ENCODE measurements at places on chromosomes 16 and 17.

GRCh38 chr17:65328567-65328966 is 191.4 kb downstream of the RGS9 start:
- DNase-seq = no peak

GRCh38 chr16:84292011-84292410 is 2.7 kb upstream of the WFDC1 start:
- DNase-seq = no peak

GRCh38 chr17:27379888-27380533 is 76.2 kb upstream of the KSR1 start:
- peak; percentile 45 for DNase-seq

- DNase-seq = peak; percentile 97
Observed at GRCh38 chr16:3022208-3022683, 1.5 kb downstream of the HCFC1R1 start.

- peak; percentile 48 for DNase-seq
Observed at GRCh38 chr17:74972107-74972972, at the start of gene HID1. Gene HID1 (minus strand): TSS chr17:74972759. CDS start chr17:74972656, 103 bp downstream.

GRCh38 chr16:29990883-29991570 is 4.4 kb downstream of the HIRIP3 start:
- no peak for DNase-seq

DNA sequence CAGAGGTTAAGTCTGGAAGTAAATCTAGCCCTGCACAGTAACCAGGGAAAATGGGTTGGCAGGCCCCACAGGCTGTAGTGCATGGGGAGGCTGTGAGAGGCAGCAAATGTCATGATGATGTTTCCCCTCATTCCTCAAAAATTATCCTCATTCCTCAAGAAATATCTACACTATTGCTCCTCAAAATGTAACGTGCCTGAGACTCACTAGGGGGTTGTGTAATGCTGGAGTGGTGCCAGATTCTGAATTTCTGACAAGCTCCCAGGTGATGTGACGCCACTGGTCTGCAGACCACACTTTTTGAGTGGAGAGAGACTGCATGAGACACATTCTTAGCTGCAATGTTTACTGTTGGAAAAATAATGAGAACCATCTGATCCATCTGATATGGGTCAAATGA is 1.2 kb upstream of the MPP3 start:
- no peak for DNase-seq

DNA sequence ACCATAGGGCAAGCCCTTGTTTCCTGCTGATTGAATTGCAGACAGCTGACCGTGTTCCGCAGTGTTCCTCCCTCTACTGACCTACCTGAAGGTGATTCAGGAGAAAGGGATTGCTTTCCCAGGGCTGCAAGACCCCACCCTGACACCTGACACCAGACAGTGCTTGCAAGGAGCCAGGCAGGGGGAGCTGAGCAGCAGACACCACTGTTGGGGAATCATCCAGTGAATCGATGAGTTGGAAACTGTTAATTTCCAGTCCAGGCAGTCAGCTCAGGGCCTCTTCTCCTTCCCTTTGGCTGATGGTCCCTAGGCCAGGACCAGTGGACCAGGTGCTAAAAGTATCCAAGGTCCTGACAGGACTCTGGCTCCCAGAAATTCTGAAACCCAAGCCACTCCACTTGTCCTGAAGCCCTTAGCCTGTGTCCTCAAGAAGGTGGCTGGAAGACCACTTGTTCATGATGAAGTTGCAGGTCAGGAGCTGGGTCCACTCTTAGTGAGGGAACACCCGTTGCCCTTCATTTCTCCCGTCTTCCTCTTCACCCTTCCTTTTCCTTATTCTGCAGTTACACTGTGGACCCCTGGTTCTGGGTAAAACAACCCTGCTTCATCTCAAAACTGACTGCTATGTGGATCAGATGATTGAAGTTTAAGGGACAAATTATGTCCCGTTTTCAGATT is 9.5 kb upstream of the UNK start:
- peak; percentile 29 for DNase-seq

GRCh38 chr17:14818469-14818868 is 446.7 kb downstream of the PMP22 start:
- no peak for DNase-seq

DNA sequence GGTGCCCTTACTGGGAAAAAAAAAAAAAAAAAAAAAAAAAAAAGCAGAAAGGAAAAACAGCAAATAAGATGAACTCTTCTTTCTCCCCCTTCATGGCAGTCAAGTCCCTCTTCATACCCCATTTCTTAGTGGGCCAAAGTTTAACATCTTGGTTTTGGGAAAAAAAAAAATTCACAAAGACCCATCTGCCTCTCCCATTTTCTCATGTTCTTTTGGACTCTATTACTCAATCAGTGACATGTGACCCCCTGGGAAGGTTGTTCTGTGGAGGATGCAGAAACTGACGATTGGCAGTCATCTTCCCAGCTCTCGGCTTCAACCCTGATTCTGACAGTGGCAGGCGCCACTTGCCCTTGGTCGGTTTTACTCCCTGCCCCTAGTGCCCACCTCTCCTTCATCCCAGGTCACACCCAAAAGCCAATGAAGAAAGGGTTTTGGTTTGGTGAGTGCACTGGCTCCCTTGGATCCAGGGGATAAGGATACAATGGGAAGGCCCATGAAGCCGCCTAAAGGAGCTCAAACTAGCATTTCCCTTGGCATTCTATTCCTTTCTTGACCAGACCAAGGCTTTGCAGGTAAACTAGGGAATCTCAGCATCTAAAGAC is 60.7 kb upstream of the TBX2 start:
- DNase-seq = no peak

DNA sequence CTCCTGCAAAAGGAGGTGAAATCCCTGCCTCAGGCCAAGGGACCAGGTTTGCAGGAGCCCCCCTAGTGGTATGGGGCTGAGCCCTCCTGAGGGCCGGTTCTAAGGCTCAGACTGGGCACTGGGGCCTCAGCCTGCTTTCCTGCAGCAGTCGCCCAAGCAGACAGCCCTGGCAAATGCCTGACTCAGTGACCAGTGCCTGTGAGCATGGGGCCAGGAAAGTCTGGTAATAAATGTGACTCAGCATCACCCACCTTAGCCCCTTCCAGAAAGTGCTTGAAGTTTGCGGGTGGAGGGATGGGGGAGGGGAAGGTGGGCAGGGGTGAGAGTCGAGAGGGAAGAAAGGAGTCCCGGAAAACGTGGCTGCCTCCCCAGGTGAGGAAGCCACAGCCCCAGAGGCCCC is 2.1 kb downstream of the MC1R start:
- DNase-seq = peak; percentile 38

GRCh38 chr16:14961405-14962186 is 13.2 kb upstream of the PDXDC1 start:
- no peak for DNase-seq

GRCh38 chr17:69069226-69069750 is 8.6 kb upstream of the ABCA9 start:
- DNase-seq = no peak

DNA sequence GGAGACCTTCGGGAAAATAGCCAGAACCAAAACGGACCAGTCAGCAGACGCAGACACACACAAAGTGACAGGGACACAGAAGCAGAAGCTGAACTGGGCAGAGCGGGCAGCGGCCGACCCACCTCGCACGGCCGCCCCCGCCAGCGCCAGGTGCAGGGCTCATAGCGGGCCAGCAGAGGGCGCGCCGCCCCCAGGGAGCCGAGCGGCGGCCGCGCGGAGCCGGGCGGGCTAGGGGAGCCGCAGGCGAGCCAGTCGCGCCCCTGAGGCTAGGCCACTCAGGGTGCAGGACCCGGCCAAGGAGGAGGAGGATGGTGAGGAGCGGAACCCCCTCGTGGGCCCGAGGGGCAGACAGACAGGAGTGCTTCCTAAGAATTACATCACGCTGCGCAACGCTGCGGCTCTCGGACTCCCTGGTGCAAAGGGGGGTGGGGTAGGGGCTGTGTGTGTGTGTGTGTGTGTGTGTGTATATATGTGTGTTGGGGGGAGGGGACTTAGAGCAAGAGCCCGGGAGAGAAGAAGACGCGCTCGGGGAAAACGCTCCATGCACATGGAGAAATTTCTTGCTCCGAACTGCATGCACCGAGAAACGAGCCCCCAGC is 913 bp upstream of the NOG start:
- peak; percentile 70 for DNase-seq

- no peak for DNase-seq
Observed at GRCh38 chr17:27802033-27802432, 1.7 kb upstream of the NOS2 start.

- DNase-seq = no peak
Observed at GRCh38 chr17:31792007-31792585, 66.9 kb downstream of the COPRS start.

DNA sequence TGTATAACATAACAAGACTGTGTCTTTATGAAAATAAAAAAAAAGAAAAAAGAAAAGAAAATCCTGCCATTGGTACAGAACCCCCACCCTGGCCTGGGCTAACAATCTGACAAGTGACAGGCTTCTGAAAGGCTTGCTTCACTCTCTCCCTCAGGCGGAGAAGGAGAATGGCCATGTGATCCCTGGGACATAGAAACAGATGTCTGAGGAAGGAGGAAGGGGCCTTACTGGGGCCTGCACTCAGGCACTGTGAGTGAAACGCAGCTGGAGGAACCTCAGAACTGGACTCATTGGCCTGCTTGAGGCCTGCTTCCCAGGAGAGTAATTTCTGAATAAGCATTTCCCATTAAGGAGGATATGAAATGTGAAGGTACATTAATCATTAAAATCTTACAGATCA is 17.5 kb downstream of the MAP3K14 start:
- no peak for DNase-seq

DNA sequence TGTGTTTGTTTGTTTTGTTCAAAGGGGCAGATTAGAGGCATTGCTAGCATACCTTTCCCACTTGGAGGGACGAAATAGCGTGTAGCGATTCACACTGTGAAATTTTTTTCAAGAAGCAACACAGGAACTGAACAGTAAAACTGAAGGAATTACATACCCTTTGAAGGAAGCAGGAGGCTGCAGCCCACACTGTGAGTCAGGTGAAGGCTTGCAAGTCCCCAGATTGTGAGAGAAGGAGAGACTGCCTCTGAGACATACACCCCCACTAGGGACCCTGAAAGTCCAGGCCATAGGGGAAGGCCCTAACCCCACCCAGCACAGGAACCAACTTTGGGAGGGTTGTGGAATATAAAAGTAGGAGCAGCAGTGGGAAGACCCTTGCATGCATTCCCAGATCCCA is 69.6 kb upstream of the HS3ST3A1 start:
- DNase-seq = no peak

DNA sequence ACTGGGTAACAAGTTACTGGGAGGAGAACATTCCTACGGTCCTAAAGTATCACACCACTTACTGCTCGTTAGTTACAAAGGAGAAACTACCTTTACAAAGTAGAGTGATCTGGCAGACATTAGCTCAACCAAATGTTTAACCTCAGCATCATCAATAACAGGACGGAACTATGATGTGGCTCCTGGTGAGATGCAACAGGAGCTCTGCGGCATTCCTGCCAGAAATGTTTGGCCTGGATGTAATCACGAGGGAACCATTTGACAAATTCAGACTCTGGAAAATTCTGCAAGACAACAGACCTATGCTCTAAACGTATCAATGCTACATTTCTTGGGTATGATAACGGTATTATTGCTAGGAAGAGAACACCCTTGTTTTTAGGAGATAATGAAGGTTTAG is 80.4 kb downstream of the MRM3 start:
- DNase-seq = no peak

GRCh38 chr17:72332367-72332766 is 211.5 kb downstream of the SOX9 start:
- no peak for DNase-seq

GRCh38 chr16:20859699-20860098 is 40.5 kb downstream of the DCUN1D3 start:
- DNase-seq = no peak

- DNase-seq = no peak
Observed at GRCh38 chr17:6753546-6753945, 2.3 kb upstream of the XAF1 start.
